ENCODE measurements at places on chromosomes 6 and 20.

DNA sequence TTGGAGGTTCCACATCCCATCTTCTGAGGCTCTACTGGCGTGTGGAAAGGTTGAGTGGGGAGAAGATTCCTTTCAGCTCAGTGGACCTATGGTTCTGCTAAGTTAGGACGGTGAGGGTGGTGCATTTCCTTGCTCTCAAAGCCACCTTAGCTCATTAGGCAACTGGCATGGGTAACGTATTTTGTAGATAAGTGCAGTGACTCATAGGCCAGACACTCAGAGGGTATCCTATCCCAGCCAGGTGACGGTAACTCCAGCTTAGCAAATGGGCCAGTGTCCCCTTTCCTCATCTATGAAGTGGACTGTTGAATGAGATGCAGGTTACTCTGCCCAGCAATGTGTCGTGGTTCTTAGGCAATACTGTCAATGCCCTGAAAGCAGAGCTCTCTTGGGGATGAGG is 3.7 kb downstream of the RPS6KA2 start:
- DNase-seq = no peak

GRCh38 chr20:51906679-51907078 is 104.4 kb upstream of the SALL4 start:
- DNase-seq = no peak

- no peak for DNase-seq
Observed at GRCh38 chr20:25500880-25501351, 84.4 kb downstream of the NINL start.

GRCh38 chr6:4128748-4129147 is 6.6 kb downstream of the ECI2 start:
- no peak for DNase-seq

DNA sequence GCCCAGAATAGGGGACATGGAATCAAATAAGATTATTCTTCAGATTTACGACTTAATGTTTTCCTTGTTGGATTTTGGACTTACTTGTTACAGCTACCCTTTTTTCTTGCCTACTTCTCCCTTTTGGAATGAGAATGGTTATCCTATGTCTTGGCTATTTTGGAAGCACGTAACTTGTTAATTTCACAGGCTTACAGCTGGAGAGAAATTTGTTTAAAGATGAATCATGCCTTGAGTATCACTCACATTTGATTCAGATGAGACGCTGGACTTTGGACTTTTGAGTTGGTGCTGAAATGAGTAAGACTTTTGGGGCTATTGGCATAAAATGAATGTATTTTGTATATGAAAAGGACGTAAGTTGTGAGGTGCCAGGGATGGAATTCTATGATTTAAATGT is 83.3 kb downstream of the SMPDL3A start:
- DNase-seq = no peak

- peak; percentile 86 for DNase-seq
Observed at GRCh38 chr6:26311012-26311384, 54.0 kb upstream of the BTN3A2 start.

DNA sequence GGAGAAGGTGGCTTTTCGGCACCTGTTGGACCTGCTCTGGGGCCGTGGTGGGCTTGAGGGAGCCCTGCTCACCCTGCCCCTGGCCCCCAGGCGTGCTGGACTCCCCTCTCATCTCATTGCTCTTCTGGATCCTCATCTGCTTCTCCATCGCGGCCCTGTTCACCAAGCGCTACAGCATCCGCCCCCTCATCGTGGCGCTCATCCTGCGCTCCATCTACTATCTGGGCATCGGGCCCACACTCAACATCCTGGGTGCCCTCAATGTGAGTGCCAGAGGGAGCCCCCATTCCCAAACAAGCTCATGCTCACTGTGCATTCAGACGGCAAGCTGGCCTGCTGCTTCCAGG is 22.4 kb downstream of the UQCC2 start:
- no peak for DNase-seq

DNA sequence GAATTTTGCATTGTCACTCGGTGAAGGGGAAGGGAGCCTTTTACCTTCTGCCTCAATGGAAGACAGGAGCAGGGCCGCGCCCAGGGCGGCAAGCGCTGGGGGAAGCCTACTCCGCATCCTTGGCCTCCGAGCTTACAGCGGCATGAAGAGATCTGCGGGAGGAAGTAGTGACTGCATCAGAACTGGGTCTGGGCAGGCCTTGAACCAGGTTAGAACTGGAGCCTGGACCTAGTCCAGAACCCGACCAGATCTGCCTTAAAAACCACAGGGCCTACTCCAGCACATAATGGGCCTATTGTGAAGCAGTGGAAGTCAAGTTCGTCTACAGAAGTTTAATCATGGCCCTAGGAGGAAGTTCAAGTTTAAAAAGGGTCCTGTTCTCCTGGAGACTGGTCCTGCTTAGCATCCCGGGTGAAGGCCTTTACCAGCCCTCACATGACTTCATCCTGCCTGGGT is 3.1 kb downstream of the COL12A1 start:
- no peak for DNase-seq

GRCh38 chr6:165987483-165988301 is 180.0 kb downstream of the TBXT start:
- DNase-seq = no peak

GRCh38 chr6:42960243-42961019 is at the start of gene GNMT:
TSS of gene GNMT (plus strand) at chr6:42960754. CDS start at chr6:42960768, 14 bp downstream.
- no peak for DNase-seq

DNA sequence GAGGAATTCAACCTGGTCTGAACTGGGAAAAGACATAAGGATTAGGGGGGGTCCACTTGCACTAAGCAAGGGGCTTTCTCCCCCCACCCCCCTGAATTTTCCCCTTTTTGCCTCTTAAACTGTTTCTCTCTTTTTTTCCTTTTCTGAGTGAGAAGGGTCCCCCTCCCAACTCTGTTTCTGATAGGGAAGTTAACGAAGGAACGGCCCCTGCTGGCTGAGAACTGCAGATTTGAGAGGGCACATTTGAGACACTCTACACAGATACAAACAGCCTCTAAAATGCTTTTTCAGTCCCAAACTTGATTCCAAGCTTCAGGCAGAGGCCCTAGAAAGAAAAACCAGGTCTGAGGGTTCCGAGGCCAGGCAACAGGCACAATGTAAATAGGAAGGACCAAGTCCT is 91.7 kb downstream of the JARID2 start:
- DNase-seq = no peak

DNA sequence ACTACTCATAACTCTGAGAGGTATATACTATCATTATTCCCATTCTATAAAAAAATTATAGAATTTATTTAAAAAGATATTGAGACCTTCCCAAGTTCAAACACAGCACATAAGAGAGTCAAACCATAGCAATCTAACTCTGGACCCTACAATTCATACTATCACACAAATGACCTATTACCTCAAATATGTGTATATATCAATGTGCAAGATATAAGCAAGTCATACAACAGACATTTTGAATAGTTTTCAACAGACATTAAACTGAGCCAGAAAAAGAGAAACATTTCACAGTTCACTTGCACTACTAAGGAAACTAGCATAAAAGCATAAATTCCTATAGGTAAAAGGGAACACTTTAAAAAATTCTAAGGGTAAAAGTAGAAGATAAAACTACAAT is 11.7 kb downstream of the PHIP start:
- DNase-seq = no peak

DNA sequence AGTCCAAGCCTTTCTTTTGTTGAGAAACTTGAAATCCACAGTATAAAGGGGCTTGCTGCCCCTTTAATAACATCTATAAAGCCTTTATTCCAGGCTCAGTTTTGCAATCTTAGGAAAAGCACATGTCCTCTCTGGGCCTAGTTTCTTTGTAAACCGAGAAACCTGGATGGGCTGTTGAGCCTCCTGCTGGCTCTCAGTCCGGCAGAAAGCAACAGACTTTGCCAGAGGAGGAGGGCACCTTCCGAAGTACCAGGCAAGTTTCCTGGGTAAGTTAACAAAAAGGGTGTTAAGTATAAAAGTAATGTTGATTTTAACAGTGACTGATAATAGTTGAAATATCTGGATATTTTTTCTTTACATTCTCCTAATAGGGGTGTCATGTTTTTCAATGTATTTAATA is 99.0 kb upstream of the POPDC3 start:
- no peak for DNase-seq

GRCh38 chr6:356828-357251 is 34.7 kb upstream of the IRF4 start:
- no peak for DNase-seq

GRCh38 chr20:43955062-43955749 is 40.6 kb downstream of the TOX2 start:
- peak; percentile 90 for DNase-seq

GRCh38 chr6:118548136-118548535 is at the start of gene PLN:
TSS of gene PLN (plus strand) at chr6:118548296. CDS start at chr6:118558922, 10,626 bp downstream.
- DNase-seq = no peak

GRCh38 chr6:8268606-8269005 is 166.3 kb upstream of the EEF1E1 start:
- no peak for DNase-seq

GRCh38 chr6:31308050-31308844 is 36.4 kb upstream of the HLA-C start:
- DNase-seq = peak; percentile 19

GRCh38 chr6:53710788-53711187 is 45.2 kb upstream of the KLHL31 start:
- no peak for DNase-seq

GRCh38 chr6:2680264-2680922 is 70.3 kb downstream of the MYLK4 start:
- no peak for DNase-seq

DNA sequence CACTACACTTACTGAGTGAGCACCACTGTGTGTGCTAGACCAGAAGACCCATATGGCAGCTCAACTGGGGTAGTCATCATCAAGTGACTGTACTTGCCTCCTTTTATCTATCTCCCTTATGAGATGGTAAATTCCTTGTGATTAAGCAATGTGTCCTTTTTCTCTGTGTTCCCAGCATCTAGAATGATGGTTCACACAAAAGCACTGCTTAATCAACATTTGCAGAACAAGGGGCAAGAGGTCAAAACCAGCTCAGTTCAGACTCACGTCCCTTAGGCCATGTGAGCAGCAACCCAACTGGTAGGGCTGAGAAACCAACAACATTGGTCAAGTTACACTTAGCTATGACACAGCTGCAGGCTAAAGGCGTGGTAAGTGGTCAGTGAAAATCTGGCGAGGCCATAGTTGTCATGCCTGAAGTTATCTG is 10.0 kb downstream of the TRAM2 start:
- no peak for DNase-seq

GRCh38 chr20:45695496-45695895 is 6.3 kb upstream of the WFDC13 start:
- no peak for DNase-seq

DNA sequence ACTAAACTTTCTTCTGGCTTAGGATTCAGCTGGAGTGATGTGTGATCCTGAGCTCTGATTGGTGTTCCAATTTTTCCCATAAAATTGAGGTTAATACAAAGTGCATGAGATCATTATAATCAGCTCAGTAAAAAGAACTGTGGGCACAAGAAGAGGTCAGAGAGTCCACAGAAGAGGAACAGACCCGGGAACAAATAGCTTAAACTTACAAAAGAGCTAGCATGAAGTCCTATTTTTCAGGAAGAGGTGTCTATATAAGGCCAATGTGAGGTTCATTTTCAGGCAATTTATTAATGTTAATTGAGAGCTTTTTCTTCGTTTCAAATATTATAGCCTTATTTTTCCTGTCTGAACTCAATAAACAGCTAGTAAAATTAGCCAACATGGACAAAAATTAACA is 26.9 kb upstream of the STX11 start:
- DNase-seq = no peak

GRCh38 chr20:47296950-47297349 is 59.5 kb downstream of the ZMYND8 start:
- DNase-seq = no peak

DNA sequence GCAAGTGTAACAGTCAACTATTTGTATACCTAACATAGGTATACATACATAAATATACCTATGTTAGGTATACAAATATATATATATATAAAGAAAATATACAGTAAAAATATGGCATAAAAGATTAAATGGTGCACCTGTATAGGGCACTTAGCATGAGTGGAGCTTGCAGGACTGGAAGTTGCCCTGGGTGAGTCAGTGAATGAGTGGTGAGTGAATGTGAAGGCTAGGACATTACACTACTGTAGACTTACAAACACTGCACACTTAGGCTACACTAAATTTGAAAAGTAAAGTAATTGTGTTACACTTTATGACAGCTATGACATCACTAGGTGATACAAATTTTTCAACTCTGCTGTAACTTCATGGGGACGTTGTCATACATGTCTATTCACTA is 65.6 kb downstream of the CDC5L start:
- DNase-seq = no peak

GRCh38 chr6:157514659-157515496 is 133.9 kb downstream of the ZDHHC14 start:
- DNase-seq = peak; percentile 28

DNA sequence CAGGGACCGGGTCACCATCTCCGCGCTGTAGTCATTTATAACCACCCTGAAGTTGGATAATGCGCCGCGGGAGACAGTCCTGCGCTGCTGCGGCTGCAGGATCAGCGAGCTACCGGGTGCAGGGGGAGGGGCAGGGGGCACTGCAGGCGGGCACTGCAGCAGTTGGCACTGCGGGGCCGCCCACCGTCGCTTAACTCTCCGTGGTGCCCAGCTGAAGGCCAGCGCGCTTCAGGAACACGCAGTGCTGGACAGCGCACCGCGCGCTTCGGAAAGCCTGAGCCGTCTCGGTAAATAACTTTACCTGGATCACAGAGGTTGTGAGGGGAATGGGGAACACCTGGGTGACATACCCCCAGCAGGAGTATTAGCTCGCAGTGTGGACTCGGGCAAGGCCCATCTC is 12.4 kb upstream of the LRFN2 start:
- no peak for DNase-seq

- no peak for DNase-seq
Observed at GRCh38 chr20:49851231-49851705, 38.6 kb downstream of the SLC9A8 start.

DNA sequence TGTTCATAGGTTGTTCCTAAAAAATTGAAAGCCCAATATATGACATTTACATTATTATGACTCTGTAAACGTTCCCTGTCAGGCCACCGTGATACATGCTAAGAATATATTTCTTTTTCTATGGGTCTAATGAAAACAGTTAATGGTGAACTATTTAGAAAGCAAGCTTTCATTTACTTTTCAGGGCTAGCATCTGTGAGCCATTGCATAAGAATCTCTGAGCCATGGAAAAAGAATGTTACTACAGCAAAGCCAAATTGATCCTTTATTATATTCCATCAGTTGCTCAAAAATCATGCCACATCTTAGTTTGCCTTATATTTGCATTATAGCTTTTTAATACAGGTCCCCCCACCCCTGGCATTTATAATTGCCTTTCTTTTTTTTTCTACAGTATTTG is 275.5 kb downstream of the ZFAND3 start:
- no peak for DNase-seq

GRCh38 chr6:57064809-57065208 is 18.3 kb downstream of the KIAA1586 start:
- no peak for DNase-seq

GRCh38 chr6:40171343-40171742 is 237.1 kb upstream of the MOCS1 start:
- no peak for DNase-seq

- no peak for DNase-seq
Observed at GRCh38 chr6:12944001-12944400, 227.4 kb downstream of the PHACTR1 start.

DNA sequence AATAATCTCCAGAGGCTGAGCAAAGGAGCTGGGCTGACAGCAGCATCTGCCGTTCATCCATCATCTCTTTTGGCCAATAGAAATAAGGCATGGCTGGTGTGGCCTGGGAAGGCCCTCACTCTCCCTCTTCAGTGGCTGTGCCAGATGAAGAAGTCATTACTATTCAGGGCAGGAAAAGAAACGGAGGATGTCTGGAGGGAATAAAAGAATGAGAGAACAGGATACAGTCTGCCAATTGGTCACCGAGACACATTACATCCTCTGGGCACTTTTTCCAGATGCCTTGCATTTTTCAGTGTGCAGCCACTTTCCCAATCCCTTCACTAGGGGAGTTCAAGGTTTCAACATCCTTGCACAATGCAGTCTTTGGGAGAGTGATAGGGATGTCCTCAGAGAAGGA is 32.2 kb upstream of the VGLL2 start:
- DNase-seq = no peak

Measured in activated CD4-positive, alpha-beta T cell treated with anti-CD3 and anti-CD28 coated beads, Interleukin-2, Interleukin-6, amounts not matched to agents 100 ng/mL and 50 ng/mL, durations not matched to agents 16 hours and 8 hours (primary cell).